ENCODE measurements at places on chromosomes 2 and 18.

DNA sequence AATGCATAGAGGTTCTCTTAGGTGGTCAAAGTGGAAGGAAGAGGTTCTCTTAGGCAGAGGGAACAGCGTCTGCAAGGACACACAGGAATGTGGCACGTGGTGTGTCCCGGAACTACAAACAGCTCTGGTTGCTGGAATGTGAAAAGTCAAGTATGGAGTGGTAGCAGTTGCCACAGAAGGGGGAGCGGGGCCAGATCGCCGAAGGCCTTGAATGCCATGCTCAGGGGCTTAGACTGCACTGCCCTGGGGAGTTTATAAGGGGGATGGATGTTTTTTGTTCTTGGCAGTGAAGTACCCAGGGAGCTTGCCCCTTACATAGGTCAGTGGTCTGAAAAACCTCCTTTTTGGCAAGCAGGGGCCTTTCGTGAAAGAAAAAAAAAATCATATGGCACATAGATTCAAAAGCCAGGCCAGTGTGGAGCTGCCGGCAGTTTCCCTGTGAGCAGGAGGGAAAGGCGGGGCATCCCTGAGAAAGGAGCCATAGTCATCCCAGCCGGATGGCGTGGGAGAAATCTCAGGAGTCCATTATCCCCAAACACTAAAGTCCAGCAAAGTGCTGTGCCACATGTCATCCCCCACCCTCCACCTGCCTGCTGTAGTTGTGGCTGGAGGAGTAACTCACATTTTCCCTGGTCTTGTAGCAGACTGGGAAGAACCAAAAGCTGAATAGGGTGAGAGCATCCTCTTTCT is 45.4 kb downstream of the GORASP2 start:
- DNase-seq = no peak

GRCh38 chr2:74763962-74764428 is 69.9 kb upstream of the HK2 start:
- DNase-seq = no peak

- DNase-seq = no peak
These were observed 33.0 kb downstream of the MRO start for GRCh38 chr18:50786864-50787263.

DNA sequence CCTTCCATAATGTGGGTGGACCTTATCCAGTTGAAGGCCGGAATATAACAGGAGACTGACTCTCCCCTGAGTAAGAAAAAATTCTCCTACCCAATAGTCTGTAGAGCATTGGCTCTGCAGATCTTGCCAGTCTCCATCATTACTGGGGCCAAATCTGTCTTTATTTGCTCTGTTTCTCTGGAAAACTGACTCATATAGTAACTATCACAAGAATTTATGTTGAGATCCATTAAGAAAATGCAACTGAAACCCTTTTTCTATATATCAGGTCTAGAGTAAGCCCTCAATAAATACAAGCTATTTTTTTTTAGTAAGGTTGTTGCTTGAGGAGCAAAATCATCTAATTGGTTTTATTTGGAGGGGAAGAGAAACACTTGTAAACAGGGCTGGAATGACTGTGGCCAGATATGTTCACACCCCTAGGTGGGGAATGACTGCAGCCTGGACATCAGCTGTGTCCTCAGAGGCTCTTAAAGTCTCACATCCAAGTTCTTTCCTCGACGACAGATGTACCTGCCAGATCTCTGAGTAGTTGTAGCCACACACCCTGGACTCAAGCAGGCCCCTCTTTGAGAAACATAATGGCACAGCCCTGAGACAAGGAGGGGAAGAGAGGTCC is 339.7 kb downstream of the TNS1 start:
- no peak for DNase-seq

GRCh38 chr18:9743200-9744016 is 35.3 kb downstream of the RAB31 start:
- DNase-seq = no peak

GRCh38 chr2:73575261-73575660 is 67.0 kb downstream of the NAT8 start:
- no peak for DNase-seq

GRCh38 chr2:186909095-186909494 is 60.1 kb upstream of the ZSWIM2 start:
- no peak for DNase-seq

GRCh38 chr18:74722237-74722636 is 124.6 kb downstream of the ZNF407 start:
- DNase-seq = no peak

- DNase-seq = no peak
These were observed 129.3 kb upstream of the UNC80 start for GRCh38 chr2:209642146-209642820.

DNA sequence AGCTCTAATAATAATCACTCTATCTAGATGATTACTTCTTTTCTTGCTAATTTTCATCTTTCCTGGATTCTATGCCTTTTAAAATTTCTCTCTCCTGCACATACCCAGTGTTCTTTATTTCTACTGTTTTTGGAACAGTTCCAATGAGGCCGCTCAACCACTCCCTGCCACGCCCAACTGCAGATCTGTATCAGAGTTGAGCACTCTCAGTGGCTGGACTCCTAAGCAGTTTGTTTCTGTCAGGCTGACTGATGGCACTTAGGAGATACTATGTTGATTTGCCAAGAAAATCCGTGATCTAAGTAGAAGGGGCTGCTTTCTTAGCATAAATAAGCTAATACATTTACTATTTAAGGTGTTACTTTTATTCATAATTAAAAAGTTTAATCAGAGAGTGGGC is 192.8 kb downstream of the ARHGAP15 start:
- DNase-seq = no peak

DNA sequence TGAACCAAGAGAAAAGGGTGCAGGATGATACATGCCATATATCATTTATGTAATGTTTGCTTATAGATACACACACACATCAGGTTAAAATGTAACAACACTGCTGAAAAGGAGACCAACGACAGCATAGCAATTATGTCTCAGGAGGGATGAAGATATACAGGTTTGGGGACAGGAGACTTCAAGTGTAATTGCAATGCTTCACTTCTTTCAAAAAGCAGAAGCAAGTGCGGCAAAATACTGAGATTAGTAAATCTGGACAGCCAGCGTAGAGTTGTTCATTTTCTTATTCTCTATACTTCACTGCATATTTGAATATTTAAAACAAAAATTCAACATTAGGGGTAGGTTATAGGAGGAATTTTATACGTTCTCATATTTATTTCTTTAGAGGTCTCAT is 87.2 kb downstream of the L3MBTL4 start:
- no peak for DNase-seq

DNA sequence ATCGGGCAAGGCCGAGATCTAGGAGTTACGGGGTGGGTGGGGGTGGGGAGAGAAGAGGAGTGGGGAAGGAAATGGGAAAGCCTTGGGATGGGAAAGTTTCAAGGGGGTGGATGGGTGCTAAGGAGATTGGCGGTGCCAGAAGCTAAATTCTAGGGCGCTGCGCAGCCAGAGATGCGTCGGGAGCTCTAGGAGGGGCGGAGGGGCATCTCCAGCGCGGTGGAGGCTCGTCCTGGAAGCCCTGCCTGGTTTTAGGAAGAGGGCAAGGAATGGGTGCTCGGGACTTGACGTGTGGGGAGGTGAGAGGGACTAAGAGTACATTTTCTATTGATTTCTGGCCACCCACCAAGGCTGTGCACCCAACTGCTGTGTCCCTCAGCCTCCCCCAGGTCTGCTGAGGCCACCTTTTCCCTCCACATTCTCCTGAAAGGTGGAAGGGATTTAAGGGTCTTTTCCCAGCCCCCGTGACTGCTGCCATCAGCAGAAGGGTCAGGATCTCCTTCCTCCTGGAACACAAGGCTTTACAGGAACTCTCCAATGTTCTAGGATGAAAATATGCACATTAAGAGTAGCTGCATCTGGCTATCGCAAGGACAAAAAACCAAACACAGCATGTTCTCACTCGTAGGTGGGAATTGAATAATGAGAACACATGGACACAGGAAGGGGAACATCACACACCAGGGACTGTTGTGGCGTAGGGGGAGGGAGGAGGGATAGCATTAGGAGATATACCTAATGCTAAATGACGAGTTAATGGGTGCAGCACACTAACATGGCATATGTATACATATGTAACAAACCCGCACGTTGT is 1.4 kb downstream of the C2orf72 start:
- no peak for DNase-seq

DNA sequence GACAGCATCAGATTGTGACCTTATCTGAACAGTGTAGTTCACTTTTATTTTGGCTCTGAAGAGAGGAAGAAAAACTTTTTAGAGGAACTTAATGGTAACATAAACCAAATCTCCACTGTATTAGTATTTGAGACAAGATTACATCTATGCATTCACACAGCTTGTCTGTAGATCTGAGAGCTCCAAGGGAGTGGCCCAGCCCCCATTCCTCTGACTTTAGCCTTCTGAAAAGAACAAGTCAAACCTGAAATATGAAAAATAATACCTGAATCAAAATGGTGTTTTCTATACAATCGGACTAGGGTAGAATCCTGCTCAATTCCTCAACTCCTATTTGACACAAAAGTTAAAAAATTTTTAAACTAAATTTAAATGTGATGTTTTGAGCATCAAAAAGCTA is 23.1 kb downstream of the STARD7 start:
- DNase-seq = no peak

DNA sequence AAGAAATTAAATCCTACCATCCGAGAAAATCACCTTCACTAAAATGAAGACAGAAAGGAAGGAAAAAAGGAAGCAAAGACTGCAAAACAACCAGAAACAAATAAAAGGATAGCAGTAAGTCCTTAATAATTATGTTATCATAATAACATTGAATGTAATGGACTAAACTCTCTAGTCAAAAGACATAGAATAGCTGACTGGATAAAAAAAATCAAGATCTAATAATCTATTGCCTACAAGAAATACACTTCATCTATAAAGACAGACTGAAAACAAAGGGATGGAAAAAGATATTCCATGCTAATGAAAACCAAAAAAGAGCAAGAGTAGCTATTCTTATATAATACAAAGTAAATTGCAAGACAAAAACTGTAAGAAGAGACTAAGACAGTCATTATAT is 48.5 kb upstream of the SGPP2 start:
- no peak for DNase-seq

DNA sequence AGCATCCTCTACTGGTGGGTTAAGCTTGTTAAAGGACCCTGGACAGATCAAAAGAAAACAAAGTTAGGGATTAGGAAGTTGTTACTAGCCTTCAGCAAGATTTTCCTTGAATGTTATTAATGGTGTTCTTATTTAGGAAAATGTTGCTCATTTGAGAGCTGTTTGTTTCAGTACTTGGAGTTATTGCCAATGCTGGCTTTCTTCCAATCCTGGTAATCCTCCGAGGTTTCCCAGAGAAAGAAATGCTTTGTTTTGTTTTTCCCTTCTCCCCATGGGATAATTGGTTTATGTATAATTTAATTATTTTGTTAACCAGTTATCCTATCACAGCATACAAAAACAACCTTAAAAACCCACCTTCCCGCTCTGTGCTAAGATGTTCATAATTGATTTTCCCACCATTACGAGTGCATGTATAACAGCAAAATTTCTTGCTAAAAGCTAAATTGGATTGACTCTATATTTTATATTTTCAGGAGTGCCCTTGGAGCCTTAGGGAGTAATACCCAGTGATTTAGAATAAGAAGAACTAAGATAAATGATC is 79.8 kb downstream of the MGAT5 start:
- no peak for DNase-seq

DNA sequence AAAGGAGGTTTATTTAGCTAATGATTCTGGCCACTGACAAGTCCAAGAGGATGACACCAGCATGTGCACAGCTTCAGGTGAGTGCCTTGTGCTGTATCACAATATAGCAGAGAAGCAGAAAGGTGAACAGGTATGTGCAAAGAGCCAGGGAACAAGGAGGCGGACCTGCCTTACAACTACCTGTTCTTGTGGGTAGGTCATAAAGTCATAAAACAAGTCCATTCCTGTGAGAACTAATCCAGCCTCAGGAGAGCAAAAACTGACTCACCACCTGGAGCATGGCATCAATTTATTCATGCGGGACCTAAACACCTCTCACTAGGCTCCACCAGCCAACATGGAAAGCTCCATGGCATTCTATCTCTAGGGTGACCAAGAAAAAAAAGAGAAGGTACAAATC is 234.2 kb downstream of the ASXL3 start:
- no peak for DNase-seq

GRCh38 chr2:225117051-225117716 is 74.9 kb upstream of the DOCK10 start:
- DNase-seq = no peak

GRCh38 chr2:131475831-131476230 is at the start of gene TUBA3D:
TUBA3D (plus strand) TSS chr2:131476119; CDS start chr2:131476200, 81 bp downstream.
- no peak for DNase-seq

DNA sequence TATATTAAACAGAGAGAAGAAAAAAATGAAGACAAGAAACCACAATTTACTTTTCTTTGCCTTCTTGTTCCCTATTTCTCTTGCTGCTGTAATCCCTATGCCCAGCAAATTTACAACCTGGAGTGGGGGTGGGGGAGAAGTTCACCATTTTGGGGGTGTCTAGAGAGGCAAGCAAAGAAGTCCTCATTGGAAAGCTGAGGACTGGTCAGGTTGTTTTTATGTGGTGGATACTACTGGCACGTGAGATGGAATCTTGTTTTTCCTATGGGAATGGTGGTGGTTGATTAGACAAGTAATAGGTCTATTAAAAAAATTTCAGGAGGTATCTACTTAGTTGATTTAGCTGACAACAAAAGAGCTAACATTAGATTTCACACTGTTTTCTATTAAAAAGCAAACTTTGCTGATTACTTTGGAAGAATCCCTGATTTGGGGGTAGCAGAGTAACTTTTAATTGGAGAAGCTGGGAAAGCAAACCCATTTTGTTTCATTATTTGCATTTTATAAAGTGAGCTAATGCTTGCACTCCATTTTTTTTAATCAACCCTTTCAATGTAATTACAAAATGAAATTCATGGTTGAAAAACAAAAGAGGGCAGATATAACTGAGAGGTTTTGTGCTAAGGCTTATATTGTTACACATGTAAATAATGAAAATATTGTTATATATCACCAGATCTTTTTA is 6.0 kb downstream of the POU3F3 start:
- DNase-seq = no peak

- no peak for DNase-seq
These were observed 3.4 kb downstream of the REL start for GRCh38 chr2:60884800-60885199.

DNA sequence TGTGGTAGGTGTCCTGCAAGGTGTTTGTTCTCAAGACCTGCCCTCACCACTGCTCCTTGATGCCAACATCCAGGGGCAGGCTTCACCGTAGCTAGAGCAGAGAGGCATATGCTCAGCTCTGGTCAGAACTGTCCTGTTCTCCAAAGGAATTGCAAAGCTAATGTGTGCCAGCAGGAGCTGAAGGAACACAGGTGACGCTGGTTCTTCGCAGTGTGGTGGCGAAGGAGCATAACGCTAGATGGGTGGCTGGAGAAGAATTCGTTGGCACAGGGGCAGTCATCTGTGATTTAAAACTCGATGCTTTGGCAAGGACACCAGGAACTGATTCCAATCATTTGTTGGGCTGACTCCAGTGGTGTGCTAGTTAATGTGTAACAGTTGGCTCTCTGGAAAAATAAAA is 11.4 kb upstream of the PER2 start:
- DNase-seq = no peak

GRCh38 chr2:165895974-165896373 is 57.6 kb downstream of the TTC21B start:
- DNase-seq = peak; percentile 10

All from GM06990 (cell line).